NCI-H187 (cell line): ENCODE measurements at places on chromosomes 11 and 22.

DNA sequence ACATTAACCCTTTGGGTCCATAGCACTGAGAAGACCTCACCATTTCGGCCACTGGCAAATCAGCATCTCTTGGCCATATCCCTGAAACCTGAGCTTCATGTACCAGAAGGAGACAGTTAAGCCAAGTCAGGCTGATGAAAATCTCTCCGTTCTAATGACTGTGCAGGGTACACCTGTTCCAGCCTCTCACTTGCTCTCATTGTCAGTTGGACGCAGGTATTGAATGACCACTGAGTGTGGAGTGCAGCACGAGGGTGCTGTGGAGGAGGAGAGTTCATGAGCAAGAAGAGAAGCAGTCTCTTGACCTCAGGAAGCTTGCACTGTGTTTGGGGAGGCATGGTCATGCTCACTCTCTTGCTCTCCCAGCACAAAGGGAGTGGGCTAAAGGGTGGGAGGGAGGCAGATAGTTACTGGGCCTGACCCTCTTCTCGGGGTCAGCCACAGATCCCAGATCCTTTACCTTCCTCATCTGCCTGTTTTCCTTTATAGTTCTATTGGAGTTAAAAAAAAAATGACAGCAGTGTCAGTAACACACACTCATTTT is 65.2 kb downstream of the ZBTB16 start:
- DNase-seq = no peak

GRCh38 chr11:132742929-132743328 is 789.4 kb downstream of the OPCML start:
- DNase-seq = no peak

- no peak for DNase-seq
Observed at GRCh38 chr11:120086651-120087050, 51.3 kb downstream of the TRIM29 start.

DNA sequence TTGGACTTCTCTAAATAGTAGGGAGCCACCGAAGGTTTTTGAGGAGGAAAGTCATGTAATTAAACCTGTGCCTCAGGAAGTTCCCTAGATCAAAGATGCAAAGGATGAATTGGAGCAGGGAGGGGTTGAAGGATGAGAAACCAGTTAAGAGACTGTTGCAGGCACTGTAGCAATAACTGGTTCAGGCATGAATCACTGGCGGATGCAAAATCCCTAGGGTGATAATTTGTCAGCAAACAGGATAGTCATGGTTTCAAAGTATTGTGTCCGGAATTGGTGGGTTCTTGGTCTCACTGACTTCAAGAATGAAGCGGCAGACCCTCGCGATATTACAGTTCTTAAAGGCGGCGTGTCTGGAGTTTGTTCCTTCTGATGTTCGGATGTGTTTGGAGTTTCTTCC is 19.9 kb downstream of the TRIOBP start:
- DNase-seq = no peak

DNA sequence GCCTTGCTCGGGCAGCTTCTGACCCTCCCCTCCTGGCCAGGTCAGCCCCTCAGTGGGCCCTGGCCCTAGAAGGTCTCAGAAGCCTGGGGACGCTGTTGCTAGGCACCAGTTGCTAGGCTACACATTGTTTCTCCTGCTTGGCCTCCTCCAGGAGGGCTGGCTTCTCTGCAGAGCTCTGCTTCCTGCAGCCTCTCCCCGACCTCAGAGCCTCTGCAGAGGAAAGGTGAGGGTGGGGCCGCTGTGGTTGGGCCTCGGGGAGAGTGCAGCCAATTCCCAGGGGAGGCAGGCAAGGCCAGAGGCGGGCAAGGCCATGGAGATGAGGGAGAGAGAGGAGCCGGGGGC is 27.6 kb upstream of the LRRC10B start:
- DNase-seq = peak; percentile 56

DNA sequence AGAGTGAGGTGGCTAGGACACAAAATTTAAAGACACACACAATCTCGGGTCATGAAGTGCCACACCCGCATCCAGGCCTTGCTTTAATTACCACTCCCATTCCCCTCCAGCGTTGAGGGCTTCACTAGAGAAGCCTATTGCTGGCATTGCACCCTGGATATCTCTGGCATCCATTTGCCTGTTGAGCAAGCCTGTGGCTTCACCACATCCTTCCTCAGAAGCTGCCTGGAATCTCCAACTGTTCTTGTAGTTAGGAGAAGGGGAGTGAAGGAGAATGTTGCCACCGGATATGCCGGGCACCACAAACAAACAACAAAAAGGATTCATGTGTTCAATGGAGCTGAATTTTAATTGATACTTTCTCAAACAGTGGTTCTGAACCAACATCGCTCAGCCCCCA is 34.4 kb upstream of the RCN1 start:
- DNase-seq = no peak

GRCh38 chr11:92682952-92683351 is 286.5 kb upstream of the MTNR1B start:
- DNase-seq = no peak

DNA sequence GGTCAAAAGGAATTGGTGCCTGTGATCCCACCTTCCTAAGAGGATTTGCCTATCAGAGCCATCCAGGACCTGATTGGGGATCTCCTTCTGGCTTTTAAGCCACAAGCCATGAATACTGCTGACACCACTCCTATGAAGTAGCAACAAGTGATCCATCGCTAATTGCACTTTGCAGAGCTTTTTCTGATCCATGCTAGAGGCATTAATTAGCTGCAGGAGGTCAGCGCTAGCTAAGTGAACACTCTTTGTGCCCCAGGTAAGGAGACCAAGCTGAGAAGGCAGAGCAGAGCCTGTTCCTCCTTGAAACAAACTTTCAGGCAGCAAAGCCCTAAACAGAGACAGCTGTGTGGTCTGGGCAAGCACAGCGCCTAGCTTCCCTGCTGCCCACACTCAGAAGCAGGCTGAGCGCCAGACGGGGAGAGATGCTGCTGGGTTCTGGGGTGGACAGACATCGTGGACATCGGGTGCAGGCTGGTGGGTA is 122.2 kb downstream of the ABTB2 start:
- DNase-seq = no peak

DNA sequence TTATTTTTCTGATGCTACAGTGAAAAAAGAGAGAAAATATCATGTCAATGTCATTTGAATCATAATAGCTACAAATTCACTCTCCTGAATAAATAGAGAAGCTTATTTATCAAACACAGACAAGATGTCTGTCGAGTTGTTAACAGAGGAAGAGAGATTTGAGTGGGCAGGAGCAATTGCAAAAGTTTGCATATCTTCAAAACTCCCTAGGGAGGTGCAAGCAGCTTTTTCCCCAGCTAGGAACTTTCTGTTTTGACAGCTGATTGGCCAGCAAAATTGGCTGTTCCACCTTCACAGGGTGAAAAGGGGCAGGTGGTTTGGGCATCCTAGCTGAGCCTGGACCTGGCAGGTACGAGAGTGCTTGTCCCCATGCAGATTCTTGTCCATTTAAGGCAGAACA is 98.2 kb downstream of the NTM start:
- DNase-seq = no peak

- no peak for DNase-seq
Observed at GRCh38 chr22:17035246-17035645, 27.2 kb upstream of the GAB4 start.

- DNase-seq = no peak
Observed at GRCh38 chr11:45765836-45766235, 39.1 kb upstream of the SLC35C1 start.

GRCh38 chr11:20337526-20338154 is 25.9 kb upstream of the HTATIP2 start:
- no peak for DNase-seq

DNA sequence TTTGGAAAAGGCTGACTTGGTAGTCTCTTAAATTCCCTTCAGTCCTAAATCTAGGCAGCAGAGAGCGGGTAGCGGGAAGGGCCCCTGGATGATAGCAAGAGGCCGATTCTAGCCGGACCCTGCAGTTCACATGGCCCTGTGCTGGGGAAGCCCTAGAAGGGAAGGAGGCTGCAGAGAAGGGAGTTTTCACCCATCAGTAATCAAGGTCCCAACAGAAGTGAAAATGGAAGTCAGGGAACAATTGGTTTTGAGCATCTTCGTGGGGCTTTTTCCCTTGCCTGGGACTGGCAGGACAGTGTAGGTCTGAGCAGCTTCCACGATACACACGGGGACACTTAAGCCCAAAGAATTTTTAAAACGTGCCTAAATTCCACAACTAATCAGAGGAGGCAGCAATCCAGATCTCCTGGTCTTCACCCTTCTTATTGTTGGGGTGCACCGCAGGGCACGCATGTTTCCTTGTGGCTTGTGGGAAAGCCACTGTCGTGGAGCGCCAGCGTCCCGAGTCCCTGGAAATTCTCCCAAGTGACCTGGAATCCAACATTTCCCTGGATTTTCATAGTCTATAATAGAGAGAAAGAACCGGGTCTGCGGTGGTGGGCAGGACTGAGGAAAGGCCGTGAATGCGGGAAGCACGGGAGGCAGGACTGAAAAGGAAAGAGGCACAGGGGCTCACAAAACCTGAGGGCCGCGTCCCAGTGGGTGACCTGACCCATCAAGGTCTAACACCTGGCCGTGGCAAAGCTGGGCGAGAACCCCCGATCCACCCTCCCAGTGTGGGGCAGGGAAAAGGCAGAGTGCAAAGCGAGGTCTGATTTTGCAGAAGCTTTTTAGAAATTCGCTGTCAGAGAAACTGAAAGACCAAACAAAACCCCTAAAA is 846 bp upstream of the OAF start:
- DNase-seq = no peak

GRCh38 chr11:120547316-120547715 is 35.8 kb downstream of the GRIK4 start:
- no peak for DNase-seq

DNA sequence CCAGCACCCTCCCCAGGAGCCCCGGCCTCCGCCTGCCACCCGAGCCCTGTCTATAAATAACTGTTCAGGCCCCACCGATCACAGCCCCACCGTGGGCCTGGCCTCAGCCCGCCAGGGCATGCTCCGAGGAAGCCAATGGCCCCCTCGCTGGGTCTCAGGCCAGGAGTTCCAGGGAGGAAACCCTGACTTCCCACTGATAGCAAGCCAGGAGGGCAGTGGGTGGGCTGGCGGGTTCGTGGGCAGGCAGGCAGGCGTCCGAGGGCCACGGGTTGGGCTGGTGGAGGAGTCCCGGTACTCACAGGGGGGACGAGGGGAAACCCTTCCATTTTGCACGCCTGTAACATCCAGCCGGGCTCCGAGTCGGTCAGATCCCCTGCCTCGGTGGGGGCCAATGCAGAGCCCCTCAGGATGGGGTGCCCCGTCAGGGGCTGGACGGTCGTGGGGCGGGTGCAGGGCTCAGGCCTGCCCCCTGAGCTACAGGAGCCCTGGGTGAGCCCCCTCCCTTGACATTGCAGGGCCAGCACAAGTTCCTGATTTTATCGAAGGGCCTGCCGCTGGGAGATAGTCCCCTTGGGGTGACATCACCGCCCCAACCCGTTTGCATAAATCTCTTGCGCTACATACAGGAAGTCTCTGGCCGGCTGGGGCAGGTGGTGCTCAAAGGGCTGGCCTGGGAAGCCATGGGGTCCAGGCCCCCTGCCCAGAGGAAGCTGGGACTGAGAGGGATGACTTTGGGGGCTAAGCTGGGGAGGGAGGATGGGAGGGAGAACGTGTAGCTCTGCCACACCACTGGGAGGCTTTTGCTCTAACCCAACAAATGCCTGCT is at the start of gene SPI1:
TSS of gene SPI1 (minus strand) at position 538 of the 826 bp plus-strand sequence. CDS start at position 344, 194 bp downstream.
- no peak for DNase-seq
